Lower leg skin (tissue), 4 donors: ENCODE measurements at places on chromosomes 6 and 20. TPM values are rescaled to one million over a fixed set of nuclear protein-coding genes. Genes with fewer than 3 reads are reported as not detected.

DNA sequence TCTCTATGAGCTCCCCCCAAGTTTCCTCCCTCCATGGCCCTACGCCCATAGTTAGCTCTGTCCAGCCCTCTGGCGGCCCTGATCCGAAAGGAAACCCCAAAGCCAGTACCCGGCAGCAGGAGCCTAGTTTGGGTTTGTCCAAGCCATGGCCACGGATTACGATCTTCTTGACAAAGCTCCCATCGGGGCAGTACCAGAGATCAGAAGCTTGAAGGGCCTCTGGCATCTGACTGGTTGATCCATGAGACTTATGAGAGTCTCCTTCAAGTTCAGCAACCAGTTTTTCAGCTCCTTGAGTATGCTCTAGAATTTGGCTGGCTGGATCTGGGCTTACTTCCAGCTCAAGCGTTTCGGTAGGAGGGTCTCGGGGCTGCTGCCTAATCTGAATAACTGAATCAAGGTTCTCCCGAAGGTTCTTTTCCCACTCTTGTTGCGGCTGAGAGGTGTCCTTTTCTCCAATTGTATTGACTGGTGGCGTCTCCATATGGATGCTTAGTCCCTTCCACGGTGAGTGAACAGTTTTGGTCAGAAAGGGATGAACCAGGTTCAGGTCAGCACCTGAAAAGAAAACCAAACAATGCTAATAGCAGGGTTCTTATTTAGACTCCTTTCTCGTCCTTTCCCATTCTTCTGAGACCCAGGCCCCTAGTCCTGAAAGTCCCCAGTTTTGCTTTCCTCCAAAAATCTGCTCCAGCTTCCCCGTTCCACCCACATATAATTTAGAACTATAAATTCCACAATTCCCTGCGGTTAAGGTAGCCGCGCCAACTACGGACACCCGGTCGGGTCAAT, 595 bp downstream of the FKBPL start:
- no peak for DNase-seq

- DNase-seq = peak; percentile 96
Measured at GRCh38 chr6:151390276-151390850, 996 bp downstream of the ZBTB2 start.

- DNase-seq = no peak
Measured at GRCh38 chr6:5936631-5937030, 70.1 kb downstream of the NRN1 start.

GRCh38 chr20:36343641-36344040, 37.5 kb downstream of the DLGAP4 start:
- no peak for DNase-seq

TRIM31 gene
- total RNA-seq = not detected

DNA sequence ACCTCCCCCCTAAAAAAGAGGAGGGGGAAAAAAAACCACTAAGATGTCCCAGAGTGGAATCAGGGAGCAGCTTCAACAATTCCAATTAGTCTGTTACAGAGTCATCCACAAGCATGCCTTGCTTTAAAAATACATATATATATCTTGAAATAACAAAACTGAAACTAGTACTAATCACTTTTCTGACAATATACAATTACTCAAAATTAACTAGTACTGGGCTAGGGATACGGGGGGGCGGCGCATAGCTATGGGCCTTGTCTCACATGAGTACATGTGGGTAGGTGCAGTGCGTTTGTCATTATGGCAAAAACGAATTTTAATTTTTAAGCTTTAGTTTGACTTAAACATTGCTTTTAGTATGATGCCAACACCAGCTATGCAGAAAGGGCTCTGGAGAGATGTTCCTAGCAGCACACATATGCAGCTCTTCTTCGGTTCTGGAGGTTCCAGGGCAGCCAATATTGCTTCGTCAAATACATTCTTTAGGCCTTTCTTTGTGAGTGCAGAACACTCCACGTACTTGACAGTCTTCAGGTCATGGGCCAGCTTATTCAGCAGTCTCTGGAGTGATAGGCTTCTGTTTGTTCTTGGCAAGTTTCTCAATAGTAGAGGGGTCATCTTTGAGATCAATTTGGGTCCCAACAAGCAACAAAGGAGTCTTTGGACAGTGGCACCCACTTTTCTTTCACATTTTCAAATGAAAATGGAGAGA, 38.8 kb downstream of the ITCH start:
- no peak for DNase-seq

FAM83B gene
- 130 TPM for total RNA-seq

- DNase-seq = no peak
Measured at GRCh38 chr20:46954490-46955038, 59.9 kb downstream of the EYA2 start.

- no peak for DNase-seq
Measured at GRCh38 chr6:163721922-163722692, 307.6 kb downstream of the QKI start.

C6orf15 gene
- 17.8 TPM for total RNA-seq

SIRPB2 gene
- 1.8 TPM for total RNA-seq

- DNase-seq = no peak
Measured at GRCh38 chr6:95819461-95819860, 196.3 kb upstream of the FUT9 start.
